Stimulated activated CD4-positive, alpha-beta T cell treated with anti-CD3 and anti-CD28 coated beads, TNF-alpha, amount 100 ng/mL, for 1 hour (primary cell): ENCODE measurements at places on chromosomes 1 and 21.

- DNase-seq, result no peak
Measured at GRCh38 chr21:44991538-44992483, 52.0 kb downstream of the SLX9 start.

DNA sequence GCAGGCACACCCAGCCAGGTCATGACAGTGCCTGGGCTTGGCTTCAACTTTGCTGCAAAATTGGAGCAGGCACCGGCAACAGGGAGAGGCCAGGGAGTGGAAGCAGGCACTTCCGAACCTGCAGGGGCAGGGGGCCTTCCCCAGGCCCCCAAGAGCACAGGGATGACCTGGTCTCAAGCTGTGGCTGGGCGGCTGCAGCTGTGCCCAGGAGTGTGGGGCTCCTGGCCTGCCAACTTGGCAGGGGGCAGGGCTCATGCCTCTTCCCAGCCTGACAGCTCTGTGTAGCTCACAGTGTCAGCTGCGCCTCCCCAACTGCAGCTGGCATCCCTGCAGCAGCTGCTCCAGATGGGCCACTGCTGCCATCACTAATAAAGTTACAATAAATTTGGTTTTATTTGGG, 51.5 kb upstream of the SCYL3 start:
- no peak for DNase-seq

DNA sequence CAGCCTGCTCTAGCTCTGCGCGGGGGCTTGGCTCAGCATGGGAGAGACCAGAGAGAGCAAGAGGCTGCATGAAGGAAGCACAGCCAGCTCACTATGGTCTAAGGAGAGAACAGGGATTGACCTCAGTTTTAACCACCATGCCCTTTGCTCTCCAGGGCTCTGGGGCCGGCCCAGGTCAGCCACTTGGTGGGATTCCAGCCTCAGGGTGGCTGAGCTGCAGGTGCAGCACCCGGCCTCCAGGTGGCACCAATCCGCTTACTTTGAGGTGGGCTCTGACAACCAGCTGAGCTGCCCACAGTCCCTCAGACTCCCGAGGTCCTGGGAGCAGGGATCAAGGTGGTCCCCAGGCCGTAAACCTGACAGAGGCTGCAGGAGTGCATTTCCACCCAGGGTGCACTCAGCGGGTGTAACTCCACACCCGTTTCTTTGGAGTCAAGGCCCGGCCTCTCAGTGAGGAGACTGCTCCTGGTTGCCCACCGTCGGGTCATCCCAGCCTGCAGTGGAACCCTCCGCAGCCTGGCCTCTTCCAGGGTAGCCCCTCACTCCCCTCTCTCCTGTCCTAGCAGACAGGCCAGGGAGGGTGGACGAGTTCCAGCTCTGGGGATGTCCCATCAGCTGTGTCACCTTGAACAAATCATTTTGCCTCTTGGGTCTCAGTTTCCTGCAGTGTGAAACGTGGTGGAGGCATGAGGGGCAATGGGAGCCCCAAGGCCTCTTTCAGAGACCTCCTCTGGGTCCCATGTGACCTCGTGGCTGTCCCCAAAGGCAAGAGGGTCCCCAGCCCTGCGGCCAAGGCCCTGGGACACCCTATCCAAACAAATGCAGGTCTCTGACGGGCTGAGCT, 607 bp upstream of the LGR6 start:
- DNase-seq, result no peak

DNA sequence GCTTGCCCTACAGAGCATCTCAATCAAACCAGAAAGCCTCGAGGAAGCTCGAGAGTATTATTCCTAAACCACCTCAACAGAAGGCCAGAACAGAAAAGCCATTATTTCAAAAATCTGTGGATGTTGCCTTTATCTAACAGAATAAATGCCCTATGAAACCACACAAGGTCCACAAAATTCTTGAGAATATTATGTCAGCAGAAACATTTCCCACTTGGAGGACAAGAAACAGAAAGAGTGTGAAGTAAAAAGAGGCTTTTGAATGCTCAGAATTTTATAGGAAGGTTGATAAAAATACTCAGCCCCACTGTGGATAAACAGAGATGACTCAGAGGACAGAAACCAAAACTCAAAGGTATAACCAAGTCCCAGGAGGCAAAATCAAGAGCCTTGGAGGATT, 146.4 kb upstream of the LRRC7 start:
- no peak for DNase-seq

- DNase-seq, result no peak
Measured at GRCh38 chr1:213666113-213666512, 321.7 kb upstream of the PROX1 start.

- peak; percentile 35 for DNase-seq
Measured at GRCh38 chr1:203649999-203650836, 23.6 kb downstream of the ATP2B4 start.
